Stimulated activated CD8-positive, alpha-beta memory T cell treated with anti-CD3 and anti-CD28 coated beads, Interleukin-2, amount 100 ng/mL, for 1 hour (primary cell): ENCODE measurements at places on chromosomes 11 and 22.

GRCh38 chr11:60801194-60801593 is 16.1 kb downstream of the MS4A10 start:
- DNase-seq, result no peak

- DNase-seq, result no peak
Observed at GRCh38 chr11:20596205-20597153, 2.9 kb upstream of the SLC6A5 start.

GRCh38 chr11:43459246-43459645 is 100.5 kb downstream of the TTC17 start:
- DNase-seq, result no peak

GRCh38 chr11:119446871-119447663 is 24.1 kb upstream of the THY1 start:
- DNase-seq, result no peak

DNA sequence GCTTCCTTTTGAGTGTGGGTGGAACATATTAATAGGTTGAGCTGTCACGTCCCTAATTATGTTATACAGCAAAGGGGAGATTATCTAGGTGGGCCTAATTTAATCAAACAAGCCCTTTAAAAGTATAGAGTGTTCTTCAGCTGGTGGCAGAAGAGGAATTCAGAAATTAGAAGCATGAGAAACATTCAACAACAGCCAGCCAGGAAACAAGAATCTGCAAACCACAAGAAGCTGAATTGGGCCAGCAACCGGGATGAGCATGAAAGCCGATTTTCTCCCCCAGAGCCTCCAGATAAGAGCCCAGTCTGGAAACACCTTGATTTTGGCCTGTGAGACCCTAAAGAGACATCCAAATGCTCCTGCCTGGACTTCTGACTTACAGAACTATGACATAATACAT is 105.8 kb upstream of the LDLRAD3 start:
- DNase-seq, result no peak

GRCh38 chr22:20438678-20439492 is 1.3 kb upstream of the SCARF2 start:
- DNase-seq, result no peak

DNA sequence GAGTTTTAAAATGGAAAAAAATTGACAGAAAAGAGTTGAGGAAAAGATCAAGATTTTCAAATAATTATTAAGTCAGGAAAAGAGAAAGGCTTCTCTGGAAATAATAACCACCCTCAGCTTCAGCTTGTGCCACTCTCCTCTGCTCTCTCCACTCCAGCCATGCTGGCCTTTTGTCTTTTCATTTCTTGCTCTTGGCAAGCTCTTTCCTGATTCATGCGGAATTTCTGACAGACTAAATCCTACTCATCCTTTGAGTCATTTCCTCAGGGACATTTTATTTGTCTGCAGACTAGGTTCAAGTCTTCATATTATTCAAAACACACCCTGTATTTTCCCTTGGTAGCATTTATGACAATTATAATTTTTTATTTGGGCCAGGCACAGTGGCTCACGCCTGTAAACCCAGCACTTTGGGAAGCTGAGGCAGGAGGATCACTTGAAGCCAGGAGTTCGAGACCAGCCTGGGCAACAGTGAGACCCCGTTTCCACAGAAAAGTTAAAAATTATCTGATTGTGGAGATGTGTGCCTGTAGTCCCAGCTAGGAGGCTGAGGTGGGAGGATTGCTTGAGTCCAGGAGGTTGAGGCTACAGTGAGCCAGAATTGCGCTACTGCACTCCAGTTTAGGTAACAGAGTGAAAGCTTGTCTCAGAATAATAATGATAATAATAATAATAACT is 7.8 kb upstream of the P4HA3 start:
- no peak for DNase-seq

GRCh38 chr22:33971561-33971961 is 51.3 kb upstream of the LARGE1 start:
- no peak for DNase-seq

- DNase-seq, result no peak
Observed at GRCh38 chr11:29119116-29119515, 897.7 kb downstream of the KCNA4 start.

DNA sequence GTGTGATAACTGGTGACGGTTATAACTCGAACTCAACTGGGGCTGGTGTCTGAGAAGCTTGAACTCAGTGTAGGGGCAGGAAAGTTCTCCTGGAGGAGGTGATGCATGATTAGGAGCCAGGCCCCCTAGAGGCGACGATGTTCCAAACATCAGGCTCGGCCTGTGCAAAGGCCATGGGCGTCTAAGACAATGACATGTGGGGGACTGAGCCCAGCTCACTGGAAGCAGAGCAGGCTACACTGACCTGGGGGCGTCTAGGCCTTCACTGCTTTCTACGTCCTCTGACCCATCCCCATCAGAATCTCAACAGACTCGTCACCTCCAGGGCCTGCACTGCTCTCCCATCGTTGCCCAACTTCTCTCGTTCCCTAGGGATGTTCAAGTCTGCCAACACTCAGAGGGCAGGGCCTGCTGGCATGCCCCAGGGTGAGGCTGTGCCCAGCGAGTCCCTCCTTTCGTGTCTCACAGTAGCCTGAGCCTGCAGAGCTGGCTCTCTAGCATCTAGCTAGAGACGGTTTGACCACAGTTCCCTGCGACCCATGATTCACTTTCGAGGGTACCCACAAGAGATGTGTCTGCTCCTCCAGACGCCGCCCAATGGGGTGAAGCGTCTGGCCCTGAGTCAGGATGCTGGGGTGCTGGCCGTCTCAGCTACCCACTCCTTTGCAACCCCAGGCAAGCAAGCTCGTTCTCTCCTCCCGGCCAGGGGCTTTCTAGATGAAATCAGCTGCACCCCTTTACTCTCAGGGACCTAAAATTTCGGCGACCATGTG is 1.1 kb upstream of the ATG16L2 start:
- DNase-seq, result peak; percentile 49

- no peak for DNase-seq
Observed at GRCh38 chr11:84645988-84646694, 981.0 kb downstream of the DLG2 start.

DNA sequence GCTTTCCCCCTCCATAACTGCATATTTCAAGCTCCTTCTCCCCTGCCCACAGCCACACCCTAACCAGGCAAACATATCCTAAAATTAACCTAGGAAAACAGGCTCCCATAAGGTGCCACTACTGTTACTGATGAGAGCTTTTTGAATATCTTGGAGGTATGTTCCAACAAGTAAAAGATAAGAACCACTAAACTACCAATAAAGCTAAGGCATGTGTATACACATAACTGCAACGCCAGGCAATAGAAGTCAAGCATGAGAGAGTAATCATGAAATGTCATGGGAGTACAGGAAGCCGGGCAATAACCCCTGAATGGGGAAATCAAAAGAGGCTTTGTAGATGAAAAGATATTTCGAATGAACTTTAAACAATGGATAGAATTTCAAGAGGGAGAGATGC is 9.3 kb downstream of the MMP13 start:
- DNase-seq, result no peak

DNA sequence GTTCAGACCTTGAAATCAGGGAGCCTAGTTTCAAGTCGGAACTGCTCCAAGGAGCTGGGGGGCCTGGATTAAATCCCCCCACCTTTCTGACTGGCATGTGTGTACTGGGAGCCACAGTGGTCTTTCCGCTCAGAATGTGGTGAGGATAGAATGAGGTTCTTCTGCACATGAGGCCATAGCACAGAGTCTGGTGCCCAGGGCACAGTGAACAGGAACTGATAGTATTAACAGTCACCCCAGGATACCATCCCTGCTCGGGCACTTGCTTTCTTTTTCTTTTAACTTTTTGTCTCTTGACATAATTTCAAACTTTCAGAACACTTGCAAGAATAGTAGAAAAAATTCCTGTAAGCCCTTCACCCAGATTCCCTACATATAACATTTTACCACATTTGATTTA is 28.8 kb downstream of the LMO1 start:
- no peak for DNase-seq

- no peak for DNase-seq
Observed at GRCh38 chr11:47566149-47566698, 825 bp downstream of the PTPMT1 start.

DNA sequence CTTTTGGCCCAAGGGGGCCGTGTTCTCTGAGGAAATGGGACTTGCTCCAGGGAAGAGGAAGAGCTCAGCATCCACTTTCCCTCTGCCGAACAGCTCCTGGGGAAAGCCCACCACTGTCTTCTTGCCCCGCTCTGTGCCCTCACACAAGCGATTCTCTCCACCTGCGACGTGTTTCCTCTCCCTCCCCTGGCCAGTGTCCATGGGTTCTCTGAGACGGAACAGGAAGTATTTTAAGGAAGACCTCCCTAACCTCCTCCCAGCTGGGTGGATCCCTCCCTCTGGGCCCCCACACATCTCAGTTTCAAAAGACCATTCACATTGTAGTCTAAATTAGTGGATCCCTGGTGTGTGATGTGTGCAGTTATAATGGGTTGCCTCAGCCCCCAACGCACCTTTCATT is 1.6 kb downstream of the TP53AIP1 start:
- no peak for DNase-seq

- no peak for DNase-seq
Observed at GRCh38 chr11:11993839-11994238, 14.6 kb downstream of the DKK3 start.

GRCh38 chr11:121389651-121390050 is 62.5 kb upstream of the SORL1 start:
- DNase-seq, result no peak

- DNase-seq, result no peak
Observed at GRCh38 chr11:44071157-44071556, 5.1 kb downstream of the ACCS start.

GRCh38 chr22:36467946-36468345 is 13.5 kb downstream of the TXN2 start:
- DNase-seq, result no peak

DNA sequence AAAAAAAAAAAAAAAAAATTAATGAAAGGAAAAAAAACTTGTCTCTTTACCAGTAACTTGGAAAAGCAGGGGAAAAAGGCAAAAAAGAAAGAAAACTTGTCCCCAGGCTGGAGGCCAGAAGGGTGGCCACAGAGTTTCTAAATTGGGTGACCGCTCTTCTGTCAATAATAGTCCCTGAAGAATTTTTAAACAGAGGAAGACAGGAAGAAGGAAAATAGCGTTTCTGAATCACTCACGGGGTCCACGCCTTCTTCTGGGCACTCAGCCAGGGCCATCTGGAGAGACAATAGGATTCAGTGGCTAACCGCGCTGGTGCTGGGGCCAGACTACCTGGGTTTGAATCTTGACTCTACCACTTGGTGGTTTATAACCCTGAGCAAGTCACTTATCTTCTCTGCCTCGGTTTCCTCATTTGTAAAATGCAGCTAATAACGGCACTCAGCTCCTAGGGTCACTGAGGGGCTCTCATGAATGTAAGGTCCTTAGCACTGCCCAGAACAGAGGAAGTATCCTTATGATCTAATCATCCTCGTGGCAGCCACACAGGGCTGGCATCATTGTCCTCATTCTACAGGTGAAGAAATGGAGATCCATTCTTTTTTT is 7.0 kb downstream of the C11orf86 start:
- no peak for DNase-seq

DNA sequence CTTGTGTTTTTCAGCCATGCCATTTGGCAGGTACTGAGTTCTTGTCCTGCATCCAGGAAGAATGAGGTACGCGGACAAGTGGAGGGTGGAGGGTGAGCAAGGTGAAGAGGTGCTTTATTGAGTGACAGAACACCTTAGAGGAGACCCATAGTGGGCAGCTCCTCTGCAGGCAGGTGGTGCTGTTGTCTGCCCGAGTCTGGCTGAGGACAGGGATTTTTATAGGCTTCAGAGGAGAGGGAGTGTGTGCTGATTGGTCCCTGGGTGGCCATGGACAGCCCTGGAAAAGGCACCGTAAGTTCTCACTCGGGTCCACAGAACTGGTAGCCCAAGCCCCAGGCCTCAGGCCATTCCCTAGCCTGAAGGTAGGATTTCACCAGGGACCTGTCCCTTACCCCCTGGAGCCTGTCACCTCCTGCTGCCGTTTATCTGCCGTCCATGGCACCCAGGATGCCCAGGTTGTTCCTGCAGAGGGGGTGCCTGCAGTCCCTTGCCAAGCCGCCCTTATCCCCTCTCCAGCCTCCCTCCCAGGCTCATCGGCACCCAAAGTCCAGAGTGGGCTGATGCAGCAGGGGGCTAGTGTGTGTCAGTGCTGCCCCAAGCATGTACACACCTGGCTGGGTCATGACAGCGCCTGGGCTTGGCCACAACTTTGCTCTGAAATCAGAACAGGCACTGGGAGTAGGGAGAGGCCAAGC is 213.6 kb downstream of the LRRC4C start:
- no peak for DNase-seq

GRCh38 chr11:50174189-50174588 is 141.5 kb downstream of the OR4C45 start:
- no peak for DNase-seq

GRCh38 chr22:26169315-26170111 is at the start of gene SEZ6L:
Gene SEZ6L, plus strand, starts transcription at chr22:26169462. Its CDS starts 208 bp downstream, at chr22:26169670.
- no peak for DNase-seq

GRCh38 chr11:74380746-74381439 is 17.3 kb downstream of the PGM2L1 start:
- no peak for DNase-seq

DNA sequence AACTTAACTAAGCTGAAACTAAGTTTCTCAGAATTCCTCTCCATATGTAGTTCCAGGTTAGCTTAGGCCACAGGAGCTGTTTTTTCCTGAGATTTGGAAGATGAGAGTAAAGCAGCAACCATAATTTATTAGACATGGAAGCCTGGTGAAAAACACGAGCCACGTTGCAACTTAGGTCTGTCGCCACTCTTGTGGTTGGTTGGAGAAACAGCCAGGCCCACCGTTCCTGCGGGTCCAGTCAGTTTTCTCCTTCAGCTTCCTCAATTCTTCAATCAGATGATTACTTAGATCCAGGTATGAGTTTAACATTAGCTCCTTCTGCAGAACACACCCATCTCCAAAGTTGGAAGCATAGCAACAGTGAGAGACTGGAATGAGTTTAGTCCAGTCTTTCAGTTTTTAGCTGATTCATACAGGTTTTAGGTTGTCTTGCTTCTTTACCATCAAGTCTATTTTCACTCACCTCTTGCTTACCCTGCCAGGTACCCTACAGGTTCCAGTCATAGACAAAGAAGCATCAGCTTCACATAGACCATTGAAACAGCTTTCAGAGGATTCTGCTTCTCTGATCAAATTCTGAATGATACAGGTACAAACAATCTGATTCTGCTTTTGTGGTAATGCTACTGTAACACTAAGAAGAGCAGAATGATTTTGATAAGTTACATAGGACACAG is 18.6 kb downstream of the CASP12 start:
- no peak for DNase-seq

- DNase-seq, result no peak
Observed at GRCh38 chr11:18778468-18778867, 13.1 kb downstream of the PTPN5 start.

DNA sequence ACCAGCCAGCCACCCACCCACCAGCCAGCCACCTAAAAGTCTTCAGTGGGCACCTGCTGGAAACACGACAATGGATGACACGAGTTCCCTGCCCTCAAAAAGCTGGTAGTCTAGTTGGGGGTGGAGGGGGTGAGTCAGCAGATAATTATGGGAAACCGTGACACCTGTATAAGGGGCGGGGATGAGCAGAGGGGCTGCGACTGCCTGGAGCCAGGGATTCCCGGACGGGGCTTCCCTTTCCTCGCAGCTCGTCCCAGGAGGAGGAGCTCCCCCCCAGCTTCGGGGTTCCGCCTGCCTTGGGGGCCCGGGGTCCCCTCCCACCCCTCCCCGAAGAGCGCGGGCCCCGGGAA is 2.3 kb upstream of the RTN4RL2 start:
- DNase-seq, result no peak

- DNase-seq, result no peak
Observed at GRCh38 chr11:45347348-45348082, 61.4 kb upstream of the SYT13 start.

GRCh38 chr11:62613291-62613778 is 278 bp downstream of the ROM1 start:
- no peak for DNase-seq
